Kidney capillary endothelial cell (primary cell): ENCODE measurements at places on chromosomes 7 and 10.

DNA sequence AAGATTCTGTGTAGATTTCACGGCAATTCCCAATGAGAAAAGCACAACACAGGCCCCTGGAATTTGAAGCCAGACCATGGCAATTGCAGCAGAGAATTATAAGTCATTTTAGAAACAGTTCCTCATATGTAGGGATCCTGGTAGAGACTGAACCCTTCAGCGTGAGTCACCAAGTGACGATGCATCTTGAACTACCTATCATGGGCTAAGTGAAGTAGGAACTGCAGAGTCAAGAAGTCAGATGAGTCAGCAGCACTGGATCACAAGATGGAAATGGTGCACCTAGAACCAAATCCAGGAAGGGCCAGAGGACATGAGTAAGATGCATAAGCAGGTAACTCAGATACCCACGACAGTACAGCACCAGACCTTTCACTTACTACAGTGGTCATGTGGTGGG, 140.0 kb upstream of the TPK1 start:
- no peak for DNase-seq

- DNase-seq = peak; percentile 30
These were observed 754 bp downstream of the SEMA3D start for GRCh38 chr7:85186083-85186520.

DNA sequence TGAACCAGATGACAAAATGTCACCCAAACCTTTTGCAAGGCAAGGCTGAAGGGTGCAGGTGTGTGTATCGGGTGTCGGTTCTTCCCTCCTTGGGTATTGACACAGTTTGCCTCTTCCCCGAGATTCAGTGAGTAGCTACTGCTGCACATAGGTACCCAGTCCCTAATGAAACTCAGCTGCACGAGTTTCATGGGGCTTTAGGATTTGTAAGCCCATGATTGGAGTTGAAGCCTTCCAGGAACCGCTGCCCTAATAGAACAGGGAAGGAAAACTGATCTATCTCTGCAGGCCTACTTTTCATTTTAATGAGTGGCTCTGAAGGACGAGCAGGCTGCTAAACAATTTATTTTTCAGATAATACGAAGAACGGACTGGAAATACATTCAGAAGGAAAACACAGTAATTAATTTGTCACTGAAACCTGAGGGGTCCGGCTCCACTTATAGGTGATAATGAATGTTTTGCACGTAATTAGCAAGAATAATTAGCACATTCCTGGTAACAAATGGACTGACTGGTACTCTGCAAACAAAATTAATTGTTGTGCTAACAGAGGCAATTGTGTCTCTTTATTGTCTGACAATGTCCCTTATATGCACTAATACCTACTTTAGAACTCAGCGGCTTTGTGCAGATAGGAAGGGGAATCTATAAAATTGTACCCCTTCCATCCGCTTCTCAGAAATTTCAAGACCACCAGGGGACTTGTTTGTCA, 49.6 kb upstream of the FZD8 start:
- DNase-seq = no peak

DNA sequence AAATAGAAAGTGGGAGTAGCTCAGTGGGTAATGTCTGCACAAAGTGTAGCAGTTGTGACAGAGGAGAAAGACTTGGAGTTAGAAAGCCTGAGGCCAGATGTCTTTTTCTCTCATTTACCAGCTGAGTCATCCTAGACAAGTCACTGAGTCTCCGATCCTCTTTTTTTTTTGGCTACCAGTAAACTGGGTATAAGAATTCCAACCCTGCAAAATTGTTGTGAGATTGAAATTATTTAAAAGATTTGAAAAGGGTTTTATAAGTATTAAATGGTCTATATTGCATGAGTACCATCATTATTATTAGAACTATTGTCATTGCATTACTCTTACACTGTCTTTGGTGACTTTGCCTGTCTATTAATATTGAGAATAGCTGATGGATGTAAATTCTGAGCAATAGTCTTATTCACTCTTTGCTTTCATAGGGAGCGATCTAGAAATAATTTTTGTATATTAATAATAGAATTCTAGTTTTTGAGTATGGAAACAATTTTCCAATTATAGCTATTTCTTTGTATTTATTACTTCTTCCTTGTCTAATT, 74.0 kb downstream of the ARID5B start:
- peak; percentile 44 for DNase-seq

DNA sequence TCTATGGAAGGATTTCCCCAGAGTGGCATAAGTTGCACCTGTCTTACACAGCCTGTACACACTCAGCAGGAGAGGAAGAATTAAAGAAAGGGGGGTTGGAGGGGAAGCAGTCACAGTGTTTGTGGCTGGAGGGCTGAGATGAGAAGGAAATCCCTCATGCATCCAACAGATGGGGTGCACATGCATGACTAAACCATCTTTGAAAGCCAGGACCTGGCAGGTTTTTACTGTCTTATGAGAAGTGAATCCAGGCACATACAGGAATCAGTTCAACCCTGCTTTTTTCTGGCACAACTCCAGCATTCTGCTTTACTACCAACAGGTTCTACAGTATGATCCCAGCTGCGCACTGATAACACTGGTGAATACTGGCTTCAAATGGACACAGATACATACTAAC, 107.7 kb downstream of the CACNA2D1 start:
- DNase-seq = no peak

- no peak for DNase-seq
These were observed 185.4 kb upstream of the SHH start for GRCh38 chr7:155997431-155998327.

DNA sequence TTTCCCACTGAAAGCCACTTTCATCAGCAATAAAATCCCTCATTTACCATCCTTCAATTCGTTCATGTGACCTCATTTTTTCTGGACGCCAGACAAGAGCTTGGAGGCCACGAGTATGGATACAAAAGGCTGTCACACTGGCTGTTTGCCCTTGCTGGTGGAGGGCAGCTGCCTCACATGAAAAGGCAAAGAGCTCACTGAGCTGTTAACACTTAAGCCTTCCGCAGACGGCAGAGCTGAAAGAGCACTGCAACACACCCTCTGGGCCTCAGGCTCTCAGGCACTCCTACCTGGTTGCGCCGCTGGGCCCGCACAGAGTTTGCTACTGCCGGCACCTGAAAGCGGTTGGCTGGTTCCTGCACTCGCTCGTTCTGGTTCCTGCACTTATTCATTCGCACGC, 193.5 kb downstream of the CFTR start:
- no peak for DNase-seq
